ENCODE measurements at places on chromosomes 2 and 18.

- no peak for DNase-seq
Observed at GRCh38 chr2:22885245-22885644, 499.7 kb upstream of the KLHL29 start.

GRCh38 chr2:212816267-212816666, 277.7 kb upstream of the ERBB4 start:
- DNase-seq = no peak

GRCh38 chr18:27184115-27185024, 738 bp downstream of the CHST9 start:
- DNase-seq = no peak

DNA sequence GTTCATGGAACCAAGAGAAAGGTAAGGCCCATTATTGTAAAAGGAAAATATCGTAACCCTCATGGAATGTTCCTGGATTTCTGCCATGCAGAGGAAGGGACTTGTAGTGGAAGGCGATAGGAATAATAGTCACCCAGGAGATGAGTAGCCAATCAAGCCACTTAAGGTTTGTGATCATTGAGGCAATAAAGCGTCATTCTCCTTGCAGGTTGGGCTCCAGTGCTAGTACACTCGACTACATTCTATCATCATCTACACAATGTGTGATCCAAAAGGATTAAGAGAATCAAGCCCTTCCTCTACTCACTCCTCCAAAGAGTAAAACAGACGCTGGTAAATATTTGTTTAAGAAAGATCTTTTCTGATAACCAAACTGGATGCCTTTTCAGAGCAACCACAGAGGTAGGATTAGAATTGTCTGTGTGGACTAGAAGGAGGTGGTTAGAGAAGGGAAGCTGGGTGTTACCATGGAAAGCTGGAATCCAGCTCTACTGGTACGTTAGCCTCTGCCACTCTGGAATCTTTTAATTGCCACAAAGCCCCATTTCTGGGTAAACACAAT, 245.7 kb downstream of the IKZF2 start:
- peak; percentile 50 for DNase-seq

DNA sequence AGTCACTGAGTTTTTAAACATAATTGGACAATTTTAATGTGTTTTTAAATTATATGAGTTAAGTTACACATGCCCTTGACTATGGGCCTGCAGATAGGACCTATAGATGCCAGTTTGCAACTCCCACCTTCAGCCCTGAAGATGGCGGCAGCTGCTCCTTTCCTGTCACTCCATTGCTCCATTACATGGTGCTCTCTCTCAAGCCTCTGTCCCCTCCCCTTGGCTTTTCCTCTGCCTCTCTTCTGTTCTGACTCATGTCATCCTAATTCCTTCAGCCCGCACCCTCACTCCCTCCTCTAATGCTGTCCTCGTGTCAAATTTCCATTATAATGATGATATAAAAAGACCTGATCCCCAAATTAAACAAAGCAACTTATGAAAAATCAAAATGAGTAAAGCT, 133.7 kb upstream of the HNRNPA3 start:
- DNase-seq = no peak

- DNase-seq = no peak
Observed at GRCh38 chr2:73028841-73029240, 42.7 kb downstream of the SFXN5 start.

DNA sequence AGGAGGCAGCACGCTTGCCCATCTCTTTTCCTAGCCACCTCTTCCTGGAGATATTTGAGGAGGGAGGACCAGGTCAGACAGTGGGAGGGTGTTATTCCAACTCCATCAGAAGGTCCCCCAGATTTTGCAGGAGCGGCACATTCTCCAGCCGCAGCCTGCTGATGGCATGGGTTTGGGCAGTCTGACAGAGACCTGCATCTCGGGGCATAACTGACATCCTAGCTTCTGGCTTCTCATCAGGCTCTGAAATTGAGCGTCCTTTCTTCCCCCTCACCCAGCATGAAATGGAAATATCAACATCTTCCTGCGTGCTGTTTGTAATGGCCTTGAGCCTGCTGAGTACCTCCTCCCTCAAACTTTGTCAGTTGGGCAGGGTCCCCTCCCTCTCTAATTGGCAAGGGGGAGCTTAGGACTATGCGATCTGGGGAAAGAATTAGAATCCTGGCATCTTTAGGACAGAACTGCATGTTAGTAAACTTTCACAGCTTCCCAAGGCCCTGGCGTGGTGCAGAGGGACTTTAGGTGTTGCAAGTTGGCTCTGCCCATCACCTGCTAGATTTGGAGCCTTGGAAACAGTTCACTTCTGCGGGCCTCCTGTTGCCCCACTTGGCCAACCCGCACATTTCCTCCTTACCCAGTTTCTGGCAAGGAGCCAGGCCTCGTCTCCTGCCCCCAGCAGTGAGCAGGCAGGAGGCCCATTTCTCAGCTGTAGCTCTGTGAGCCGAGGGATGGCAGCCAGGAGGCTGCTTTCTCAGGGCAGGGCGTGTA, 2.2 kb downstream of the ITM2C start:
- peak; percentile 13 for DNase-seq

DNA sequence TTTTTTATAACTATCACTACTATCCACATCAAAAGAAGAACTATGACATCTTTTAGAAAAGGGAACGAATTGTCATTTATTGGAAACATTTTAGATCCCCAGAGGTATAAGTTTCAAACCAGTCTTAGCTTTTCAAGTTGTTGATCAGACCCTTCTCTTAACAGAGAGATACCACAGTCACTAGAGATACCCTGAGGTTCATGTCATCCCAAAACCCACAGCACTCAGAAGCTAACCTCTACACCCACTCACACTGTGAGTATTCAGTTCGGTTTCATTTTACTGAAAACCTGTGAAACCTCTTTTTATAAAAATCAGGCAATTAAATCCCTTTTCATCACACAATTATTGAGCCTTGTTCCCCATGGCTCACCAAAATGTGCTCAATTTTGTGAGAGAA, 156.2 kb downstream of the DTNA start:
- no peak for DNase-seq

DNA sequence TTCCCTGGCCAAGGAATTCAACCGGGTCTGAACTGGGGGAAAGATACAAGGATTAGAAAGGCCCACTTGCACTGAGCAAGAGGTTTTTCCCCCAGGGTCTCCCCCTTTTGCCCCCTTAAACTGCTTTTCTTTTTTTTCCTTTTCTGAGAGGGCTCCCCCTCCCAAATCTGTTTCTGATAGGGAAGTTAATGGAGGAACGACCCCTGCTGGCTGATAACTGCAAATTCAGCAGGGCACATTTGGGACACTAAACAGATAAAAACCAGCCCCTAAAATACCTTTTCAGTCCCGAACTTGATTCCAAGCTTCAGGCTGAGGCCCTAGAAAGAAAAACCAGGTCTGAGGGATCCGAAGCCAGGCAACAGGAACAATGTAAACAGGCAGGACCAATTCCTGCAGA, 1012.4 kb upstream of the CRIM1 start:
- peak; percentile 2 for DNase-seq

GRCh38 chr2:233381638-233381995, 27.3 kb downstream of the DGKD start:
- DNase-seq = no peak

DNA sequence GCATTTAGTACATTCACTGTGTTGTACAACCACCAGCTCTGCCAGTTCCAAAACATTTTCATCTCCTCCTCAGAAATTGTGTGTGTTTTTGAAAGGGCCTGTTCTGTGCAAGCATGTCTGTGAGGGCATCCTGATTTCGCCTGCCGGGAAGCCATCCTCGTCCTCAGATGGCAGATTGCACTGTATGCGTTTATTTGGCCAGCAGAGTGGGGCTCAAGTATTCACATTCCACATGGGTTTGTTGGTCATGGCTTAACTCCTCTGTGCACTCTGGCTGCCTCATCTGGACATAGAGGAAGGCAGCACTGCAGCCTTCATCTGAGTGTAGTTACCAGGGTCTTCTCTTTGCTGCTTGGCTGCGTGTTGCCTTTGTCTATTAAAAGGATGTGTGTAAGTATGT, 85.0 kb downstream of the TMEM247 start:
- DNase-seq = no peak

DNA sequence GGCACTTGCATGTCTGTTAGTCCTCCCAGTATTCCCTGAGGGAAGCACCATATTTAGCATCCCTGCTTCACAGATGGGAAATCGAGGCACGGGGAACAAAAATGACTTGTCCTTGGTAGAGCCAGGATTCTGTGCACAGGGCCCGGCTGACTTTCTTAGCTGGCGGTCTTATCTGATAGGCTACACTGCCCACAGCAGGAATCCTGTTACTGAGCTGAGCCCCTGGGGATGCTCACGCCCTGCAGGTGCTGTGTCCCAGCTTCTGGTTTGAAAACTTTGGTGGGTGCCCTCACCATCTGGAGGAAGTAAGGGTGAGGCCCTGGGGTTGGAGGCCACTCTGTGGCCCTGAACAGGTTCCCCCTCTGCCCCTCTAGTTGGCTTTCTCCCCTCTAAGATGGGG, 68.4 kb upstream of the MCFD2 start:
- no peak for DNase-seq

DNA sequence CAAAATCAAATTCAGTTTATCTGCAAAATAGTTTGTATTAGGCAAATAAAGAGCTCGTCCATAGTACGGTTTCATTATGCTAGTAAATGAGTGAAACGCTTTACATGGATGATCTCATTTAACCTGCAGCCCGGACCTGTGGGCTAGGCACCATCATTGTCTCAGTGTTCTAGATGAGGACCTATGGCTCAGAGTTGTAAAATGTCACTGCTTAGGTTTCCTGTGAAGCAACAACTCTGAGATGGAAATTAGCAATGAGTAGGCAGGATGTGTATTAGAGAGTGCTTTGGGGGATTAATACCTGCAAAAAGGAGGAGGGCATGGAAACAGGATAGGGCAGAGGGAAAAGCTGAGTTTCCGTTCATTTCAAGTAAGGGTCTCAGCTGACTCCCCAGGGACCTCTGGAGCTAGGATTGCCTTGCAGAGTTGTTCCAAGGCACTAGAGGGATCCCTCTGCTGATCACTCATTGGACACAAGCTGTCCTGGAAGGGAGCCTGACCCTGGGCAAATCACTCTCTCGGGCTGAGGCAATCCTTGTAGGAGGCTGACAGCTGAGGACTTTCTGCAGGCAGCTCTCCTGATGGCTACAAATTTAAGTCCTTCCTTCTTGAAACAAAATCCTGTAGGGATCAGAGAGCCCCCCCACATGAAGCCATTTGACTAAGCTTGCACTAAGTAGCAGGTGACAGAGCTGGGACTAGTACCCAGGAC, 58.8 kb upstream of the SIX2 start:
- no peak for DNase-seq

GRCh38 chr2:146615778-146616177, 1229.1 kb upstream of the ACVR2A start:
- no peak for DNase-seq

DNA sequence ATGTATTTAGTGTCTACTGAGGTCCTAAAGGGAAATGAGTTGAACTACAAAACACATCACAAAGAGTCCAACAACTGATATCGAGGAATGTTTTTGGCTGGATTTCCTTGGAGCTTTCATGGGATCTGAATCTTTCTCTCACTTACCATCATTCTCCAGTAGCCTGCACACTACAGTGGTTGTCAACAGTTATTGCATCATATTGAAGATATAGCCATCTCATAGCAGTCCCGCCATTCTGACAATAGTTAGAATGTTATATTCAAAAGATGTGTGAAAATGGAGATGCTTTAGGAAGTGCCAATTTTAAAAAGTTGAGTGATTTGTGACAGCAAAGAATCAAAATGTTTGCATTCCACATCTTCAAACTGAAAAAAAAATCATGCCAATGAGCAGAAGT, 186.8 kb downstream of the DSC3 start:
- DNase-seq = no peak

DNA sequence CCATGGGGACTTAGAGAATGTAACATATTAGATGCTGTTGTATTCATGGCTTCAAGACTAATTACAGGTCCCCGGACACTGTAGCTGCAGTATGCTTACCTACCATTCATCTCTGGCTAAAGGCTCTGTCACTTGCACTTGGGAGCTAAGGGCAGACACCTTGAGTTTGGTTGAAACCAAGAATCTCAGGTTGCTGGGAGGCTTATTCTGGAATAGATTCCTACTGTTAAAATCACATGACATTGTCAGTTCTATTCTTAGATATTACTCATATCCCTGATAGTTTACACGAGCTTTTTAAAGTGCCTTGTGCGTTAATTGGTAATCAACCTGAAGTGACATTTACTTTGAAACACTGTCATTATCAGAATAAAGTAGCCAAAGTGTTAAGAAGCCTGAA, 73.0 kb upstream of the EPB41L5 start:
- DNase-seq = no peak

DNA sequence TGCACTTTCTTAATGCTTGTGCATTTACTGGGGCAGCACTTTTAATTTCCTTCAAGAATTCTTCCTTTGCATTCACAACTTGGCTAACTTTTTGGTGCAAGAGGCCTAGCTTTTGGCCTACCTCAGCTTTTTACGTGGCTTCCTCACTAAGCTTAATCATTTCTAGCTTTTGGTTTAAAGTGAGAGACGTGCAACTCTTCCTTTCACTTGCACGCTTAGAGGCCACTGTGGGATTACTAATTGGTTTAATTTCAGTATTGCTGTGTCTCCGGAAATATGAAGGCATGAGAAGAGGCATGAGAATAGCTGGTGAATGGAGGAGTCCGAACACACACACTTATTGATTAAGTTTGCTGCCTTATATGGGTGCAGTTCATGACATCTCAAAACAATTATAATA, 354.1 kb downstream of the DLGAP1 start:
- no peak for DNase-seq

DNA sequence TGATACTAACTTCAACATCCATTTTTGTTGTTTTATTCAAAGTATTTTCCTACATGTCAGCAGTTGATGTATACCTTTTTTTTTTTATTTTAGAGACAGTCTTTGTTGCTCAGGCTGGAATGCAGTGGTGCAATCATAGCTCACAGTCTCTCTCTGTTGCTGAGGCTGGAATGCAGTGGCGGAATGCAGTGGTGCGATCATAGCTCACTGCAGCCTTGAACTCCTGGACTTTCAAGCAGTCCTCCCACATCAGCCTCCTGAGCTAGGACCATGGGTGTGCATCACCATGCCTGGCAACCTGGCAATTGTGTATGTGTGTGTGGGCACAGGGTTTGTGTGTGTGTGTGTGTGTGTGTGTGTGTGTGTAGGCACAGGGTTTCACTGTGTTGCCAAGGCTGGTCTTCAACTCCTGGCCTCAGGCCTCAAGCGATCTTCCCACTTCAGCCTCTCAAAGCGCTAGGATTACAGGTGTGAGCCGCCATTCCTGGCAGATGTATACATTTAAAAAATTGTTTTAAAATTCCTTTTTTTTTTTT, 24.8 kb downstream of the SANBR start:
- DNase-seq = no peak

DNA sequence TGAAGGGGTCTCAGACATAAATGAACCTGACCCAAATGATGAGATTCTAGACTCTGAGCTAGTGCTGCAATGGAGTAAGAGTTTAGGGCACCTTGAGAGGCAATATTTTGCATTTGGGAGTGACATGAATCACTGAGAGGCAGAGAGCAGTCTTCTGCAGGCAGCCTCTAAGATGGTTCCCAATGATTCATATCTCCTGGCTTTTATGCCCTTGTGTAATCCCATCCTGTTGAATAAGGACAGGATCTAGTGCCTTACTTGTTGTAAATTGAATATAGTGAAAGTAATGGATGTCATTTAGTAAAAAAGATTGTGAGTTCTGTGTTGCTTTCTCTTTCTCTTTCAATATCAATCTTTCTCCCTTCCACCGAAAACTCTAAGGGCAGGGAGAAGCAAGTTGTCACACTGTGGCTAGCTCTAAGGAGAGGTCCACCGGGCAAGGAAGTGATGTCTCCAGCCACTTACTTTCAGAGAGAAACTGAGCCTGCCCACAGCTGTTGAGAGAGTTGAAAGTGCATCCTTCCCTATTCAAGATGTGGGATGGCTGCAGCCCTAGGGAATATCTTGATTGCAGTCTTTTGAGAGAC, 144.7 kb downstream of the TRIB2 start:
- peak; percentile 14 for DNase-seq

- DNase-seq = no peak
Observed at GRCh38 chr2:72141032-72141645, 6.5 kb downstream of the CYP26B1 start.
